ENCODE measurements at places on chromosomes 3 and 15.

DNA sequence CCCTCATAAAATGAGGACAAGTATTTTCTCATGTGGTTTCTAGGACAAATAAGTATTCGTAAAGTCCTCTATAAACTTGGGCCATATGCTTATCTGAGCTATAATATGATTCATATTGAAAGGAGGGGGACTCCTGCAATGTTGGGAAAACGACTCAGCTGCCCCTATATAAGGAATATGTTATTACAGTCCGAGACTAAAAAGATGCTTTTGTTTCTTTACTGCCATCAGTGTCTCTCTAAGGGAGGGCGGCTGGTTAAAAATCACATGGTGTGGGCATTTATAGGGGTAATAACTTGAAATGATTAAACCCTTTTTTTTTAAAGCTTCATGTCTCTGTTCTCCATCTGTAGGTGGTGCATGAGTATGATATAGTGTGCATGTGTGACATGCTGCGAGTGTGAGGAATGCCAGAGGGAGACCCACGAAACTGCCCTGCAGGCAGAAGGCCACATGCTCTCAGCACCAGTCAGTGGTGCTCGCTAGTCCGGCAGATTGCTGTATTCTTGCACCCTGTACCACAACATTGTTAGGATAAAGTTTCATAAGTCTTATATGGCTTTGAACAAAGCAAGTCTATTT is 256.0 kb upstream of the CTDSPL start:
- DNase-seq, result no peak

DNA sequence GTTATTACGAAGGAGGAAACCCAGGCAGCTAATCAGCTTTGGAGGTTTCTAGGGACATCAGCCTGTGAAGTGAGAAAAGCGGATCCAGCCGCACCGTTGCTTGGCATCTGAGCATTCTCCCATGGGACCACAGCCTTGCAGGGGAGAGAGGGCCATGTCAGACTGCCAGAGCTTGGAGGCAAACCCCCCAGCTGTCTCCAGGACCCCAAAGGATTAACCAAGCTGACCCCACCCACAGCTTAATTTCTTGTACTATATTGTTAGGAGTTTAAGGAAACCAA is 5.1 kb downstream of the IGDCC3 start:
- no peak for DNase-seq

DNA sequence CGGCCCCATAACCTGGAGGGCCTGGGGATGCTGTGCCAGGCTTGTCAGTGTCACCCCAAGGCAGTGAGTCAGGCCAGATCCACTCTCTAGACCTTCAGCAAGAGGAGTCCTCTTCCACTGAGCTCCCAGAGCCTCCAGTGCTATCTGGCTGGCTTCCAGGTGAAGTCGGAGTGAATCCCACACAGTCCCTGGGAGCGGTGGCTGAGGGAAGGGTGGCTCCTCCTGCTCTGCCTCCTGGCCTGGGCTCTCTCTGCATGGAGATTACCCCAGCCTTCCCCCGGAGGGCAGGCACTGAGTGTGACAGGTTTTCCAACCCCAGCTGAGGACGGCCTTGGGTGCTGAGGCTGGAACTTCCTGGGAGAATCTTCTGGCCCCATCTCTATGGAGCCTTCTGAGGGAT is 82.7 kb downstream of the EPHB1 start:
- no peak for DNase-seq

DNA sequence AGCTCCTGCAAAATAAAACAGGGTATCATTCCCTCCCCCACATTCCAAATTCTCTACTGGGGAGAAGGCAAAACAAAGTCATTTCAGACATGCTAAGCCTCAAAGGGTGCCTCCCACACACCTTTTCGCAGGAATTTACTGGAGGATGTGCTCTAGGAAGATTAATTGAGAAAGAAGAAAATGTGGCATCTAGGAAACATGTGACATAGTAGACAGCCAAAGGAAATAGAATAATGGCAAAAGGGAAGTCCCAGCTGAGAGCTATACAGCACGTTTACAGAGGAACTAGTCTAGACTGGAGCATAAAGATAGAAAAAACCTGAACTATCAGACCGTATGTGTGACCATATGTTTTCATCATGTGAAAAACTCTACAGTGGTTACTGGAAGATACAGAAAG is 58.8 kb upstream of the MELTF start:
- DNase-seq, result no peak

DNA sequence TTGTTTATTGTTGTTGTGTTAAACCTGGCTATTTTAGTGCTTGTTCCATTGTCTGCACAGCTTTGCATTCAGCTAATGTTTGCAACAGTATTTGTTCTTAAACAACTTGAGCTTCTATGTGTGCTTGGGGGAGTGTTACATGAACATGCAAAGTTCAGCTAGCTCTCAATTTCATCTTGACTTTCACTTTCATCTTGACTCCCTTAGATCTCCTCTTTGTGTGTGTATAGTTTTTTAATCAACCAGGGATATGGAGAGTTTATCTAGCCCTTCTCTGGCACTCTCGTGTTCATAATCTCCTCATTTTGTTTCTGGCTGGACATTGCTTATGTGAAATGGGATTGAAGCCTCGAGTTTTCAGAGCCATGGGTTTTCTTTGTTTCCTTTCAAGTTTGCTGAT is 212.4 kb upstream of the ZBTB20 start:
- no peak for DNase-seq

GRCh38 chr15:29750754-29751153 is 71.5 kb downstream of the TJP1 start:
- DNase-seq, result no peak

DNA sequence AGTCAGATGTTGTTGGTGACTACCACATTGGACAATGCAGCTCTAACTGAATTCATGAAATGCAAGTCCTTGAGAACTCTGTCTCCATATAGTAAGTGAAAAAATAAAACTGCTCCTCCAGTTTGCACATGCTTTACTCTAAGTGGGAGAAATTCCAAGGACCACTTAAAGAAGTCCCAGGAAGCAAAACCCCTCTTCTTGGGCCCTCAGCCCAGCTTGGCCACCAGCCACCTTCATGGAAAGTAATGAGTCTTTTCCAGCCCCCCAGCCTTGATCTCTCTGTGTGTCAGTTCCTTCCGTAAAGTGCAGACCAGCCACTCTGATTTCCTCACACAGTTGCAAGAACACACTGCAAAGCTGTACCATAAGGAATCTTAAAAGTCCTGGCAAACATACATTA is 34.5 kb downstream of the DAPK2 start:
- no peak for DNase-seq

GRCh38 chr3:50652709-50653108 is 22.0 kb upstream of the DOCK3 start:
- DNase-seq, result no peak

DNA sequence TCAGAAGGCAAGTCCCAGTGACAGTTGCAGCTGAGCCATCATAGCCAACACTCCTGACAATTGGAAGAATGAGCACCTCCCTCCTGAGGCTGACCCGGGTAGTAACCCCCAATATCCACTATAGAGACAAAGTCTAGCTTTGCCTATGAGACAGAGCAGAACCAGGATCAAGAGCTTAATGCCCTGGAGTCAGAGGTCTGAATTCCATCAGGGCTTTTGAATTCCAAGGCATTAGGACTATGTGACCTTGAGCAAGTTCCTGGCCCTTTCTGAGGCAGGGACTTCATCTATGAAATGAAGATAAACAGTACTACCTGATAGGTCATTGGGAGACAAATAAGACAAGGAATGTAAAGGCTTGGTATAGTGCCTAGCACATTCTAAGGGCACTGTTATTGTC is 3.1 kb upstream of the INAFM2 start:
- DNase-seq, result no peak

GRCh38 chr3:38109580-38110313 is 27.2 kb downstream of the ACAA1 start:
- DNase-seq, result no peak

- no peak for DNase-seq
Observed at GRCh38 chr15:66038387-66039116, 169.3 kb downstream of the RAB11A start.

DNA sequence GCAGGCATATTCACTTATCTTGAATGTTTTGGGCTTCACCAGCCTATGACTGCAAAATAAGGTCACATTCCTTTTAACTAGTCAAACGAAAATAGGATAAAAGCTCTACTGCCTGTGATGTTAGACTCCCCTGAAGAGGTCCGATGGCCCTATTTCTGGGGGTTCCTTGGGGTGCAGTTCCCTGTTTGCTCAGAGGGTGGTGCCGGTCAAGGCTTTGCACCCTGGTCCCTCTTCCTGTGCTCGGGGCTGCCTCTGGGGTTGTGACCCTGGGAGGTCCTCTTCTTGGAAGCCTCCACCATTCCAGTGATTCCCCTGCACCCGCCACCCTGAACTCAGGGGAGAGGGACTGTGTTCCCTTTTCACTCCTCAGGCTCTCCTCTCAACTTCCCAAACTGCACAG is 86.7 kb upstream of the ANKRD34C start:
- no peak for DNase-seq

DNA sequence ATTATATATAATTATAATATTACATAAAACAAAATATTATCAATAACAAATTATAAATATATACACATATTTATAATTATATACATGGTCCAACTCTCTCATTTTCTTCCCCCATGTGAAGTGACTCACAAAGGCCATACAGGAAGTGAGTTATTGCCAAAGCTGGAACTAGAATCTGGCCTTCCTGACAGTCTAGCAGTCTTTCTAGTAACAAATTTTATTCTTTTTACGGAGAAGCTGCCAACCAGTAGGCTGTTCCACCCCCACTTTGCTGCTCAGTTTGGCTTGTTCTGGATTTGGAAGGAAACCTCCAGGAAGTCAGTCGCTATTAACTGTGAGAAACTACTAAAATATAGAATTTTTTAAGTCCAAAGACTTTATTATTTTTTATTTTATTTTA is 79.6 kb downstream of the DHX36 start:
- no peak for DNase-seq

- no peak for DNase-seq
Observed at GRCh38 chr3:126116526-126116925, 32.6 kb upstream of the SLC41A3 start.

- no peak for DNase-seq
Observed at GRCh38 chr3:45664578-45664977, 24.6 kb upstream of the SACM1L start.

- no peak for DNase-seq
Observed at GRCh38 chr15:38593524-38593923, 28.9 kb upstream of the RASGRP1 start.

DNA sequence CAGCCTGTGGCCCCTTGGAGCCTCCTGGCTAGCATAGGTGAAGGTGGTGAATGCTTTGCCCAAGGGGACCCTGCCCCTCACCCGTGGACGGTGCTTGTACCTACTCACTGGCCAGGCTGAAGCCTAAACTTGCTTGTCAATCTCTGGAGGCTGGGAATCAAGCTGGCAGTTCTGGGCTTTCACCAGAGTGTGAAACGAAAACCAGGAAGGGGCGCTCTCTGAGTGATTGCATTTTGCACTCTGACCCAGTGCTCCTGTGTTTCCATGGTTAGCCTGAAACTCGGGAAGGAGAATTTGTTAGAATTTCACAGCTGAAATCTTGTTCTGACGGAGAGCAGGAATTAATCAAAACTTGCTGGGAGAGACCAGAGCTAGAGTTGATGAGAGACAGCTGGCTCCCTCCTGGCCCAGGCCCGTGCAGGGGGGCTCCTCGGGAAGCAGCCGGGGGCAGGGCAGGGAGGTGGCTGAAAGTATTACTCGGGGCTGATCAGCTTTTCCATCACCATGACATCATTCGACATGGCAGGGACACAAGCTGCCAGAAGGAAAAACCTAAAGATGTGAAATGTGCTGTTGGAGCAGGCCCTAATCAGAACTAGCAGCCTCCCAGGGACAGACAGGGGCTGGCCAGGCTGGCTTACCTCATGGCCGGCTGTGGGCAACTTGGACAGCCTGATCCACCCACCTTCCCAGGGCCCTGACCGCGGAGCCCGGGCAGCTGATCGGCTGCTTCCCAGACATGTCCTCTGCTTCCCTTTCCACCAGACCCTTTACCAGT is 323.6 kb upstream of the CTDSPL start:
- no peak for DNase-seq

GRCh38 chr15:83688201-83688600 is 34.3 kb downstream of the ADAMTSL3 start:
- DNase-seq, result no peak

GRCh38 chr3:123083383-123084124 is 16.7 kb downstream of the PDIA5 start:
- DNase-seq, result no peak

DNA sequence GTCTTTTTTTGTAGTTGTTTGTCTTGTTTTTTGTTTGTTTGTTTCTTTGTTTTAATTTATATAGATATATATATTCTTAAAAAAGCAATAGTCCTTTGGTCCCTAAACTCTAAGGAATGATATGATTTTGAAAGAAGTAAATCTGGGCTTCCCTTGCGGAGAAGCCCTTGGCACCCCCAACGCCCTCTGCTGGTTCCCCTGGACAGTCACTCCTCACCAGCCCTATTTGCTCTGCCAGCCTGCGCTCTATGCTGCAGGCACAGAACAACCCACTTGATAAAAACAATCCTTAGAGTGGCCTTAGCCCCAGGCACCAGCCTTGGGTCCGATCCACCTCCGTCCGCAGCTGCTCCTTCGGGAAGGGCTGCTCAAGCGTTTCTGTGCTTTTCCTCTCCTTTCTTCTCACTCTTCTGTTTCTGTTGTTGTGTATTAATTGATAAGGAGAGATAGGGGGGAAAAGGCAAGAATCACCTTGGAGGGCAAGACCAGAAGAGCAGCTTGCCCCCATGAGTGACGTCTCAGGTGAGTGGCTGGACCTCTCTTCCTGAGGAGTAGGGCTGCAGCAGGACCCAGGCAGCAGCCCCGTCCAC is 13.7 kb upstream of the PARP6 start:
- DNase-seq, result no peak

DNA sequence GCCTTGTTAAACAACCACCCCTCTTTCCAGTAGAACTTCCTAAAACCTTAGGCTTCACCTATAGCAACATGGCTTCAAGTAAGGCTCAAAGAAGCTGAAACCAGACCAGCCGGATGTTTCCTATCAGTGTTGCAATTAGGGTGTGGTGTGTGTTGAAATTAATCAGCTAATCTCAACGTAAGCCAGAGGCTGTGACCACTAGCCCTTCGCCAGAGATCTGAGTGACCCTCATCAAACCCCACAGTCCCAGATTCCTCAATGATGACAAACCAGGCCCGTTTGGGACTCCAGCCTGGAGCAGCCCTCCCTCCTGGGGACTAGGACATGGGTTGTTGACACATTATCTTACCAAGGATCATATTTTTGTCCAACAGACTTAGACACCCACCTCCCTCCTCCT is 27.3 kb downstream of the CYP11A1 start:
- no peak for DNase-seq
